ENCODE measurements at places on chromosomes 16 and 17.

GRCh38 chr16:35678-36305 is 17.6 kb downstream of the POLR3K start:
- H3K4me3 ChIP-seq: no peak overlapping the region
- H3K4me1 ChIP-seq: peaks cover 20% of the 10 kb centered on the region
- no peaks in the 10 kb centered on the region for H3K36me3 ChIP-seq
- DNase-seq: no peak

DNA sequence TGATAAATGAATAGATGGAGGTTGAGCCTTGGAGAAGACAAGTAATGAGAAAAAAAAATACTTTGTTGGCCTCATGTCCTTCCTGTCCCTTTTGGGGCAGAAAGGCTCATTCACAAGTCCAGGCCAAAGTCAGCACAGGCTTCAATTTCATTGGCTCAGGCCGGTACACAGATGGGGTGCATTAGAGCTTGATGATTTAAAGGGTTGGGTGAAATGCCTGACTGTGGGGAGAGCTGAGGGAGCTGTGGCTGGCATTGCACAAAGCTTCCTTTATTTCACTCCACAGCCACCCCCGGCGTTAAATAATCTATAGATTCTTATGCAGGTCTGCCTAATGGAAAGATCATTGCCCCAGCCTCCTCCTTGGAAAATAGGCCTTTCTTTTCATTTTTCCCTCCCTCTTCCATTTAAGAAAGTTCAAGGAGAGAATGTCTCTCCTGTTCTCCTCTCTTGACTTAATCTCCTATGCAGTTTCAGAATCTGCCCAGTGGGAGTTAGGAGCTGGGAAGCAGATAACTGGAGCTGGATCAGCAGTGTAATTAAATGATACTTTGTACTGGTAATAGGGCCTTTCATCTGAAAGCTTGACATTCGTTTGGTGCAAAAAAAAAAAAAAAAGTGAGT is 24.4 kb downstream of the YPEL2 start:
- H3K4me3 ChIP-seq: no peak overlapping the region
- no peaks in the 10 kb centered on the region for H3K27me3 ChIP-seq
- peaks cover 15% of the 10 kb centered on the region for H3K36me3 ChIP-seq
- no peak overlapping the region for H3K27ac ChIP-seq

GRCh38 chr16:58499615-58500351 is at the start of gene NDRG4:
TSS of gene NDRG4 (plus strand) at chr16:58500143. CDS start at chr16:58500249, 106 bp downstream.
- DNase-seq: no peak
- H3K4me3 ChIP-seq: peak within 1 kb of the TSS; percentile 69
- H3K27ac ChIP-seq: no peak within 1 kb of the TSS
- no peaks in the 10 kb centered on the region for H3K36me3 ChIP-seq

- no peak overlapping the region for H3K27ac ChIP-seq
- peaks cover 8% of the 10 kb centered on the region for H3K4me1 ChIP-seq
- no peaks in the 10 kb centered on the region for H3K36me3 ChIP-seq
Observed at GRCh38 chr17:79046916-79047280, 22.9 kb downstream of the C1QTNF1 start.

DNA sequence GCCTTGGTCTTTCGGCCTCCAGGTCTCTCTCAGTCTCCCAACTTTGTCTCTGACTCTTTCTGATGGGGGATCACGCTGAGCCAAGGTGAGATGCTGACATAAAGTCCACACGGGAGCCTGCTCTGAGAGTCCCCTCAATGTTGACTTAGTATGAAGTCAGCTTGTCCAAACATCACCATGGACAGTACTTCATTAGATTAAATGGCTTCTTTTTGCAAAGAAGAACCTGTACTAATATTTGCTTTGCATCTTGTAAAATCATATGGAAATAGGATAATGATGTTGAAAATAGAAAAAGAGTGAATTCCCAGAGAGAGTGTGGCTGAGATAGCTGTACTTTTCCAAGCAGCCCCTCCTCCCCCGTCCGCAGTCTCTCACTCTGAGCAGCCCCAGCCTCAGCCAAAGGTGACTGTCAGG is 56.7 kb upstream of the SIAH1 start:
- no peak overlapping the region for H3K4me3 ChIP-seq
- H3K4me1 ChIP-seq: no peaks in the 10 kb centered on the region
- no peak for DNase-seq
- no peak overlapping the region for H3K27ac ChIP-seq
- no peaks in the 10 kb centered on the region for H3K36me3 ChIP-seq
- H3K27me3 ChIP-seq: no peaks in the 10 kb centered on the region

GRCh38 chr16:30619202-30619601 is 9.0 kb upstream of the ZNF689 start:
- no peaks in the 10 kb centered on the region for H3K27me3 ChIP-seq
- no peak for DNase-seq
- H3K4me3 ChIP-seq: no peak overlapping the region
- no peaks in the 10 kb centered on the region for H3K4me1 ChIP-seq

DNA sequence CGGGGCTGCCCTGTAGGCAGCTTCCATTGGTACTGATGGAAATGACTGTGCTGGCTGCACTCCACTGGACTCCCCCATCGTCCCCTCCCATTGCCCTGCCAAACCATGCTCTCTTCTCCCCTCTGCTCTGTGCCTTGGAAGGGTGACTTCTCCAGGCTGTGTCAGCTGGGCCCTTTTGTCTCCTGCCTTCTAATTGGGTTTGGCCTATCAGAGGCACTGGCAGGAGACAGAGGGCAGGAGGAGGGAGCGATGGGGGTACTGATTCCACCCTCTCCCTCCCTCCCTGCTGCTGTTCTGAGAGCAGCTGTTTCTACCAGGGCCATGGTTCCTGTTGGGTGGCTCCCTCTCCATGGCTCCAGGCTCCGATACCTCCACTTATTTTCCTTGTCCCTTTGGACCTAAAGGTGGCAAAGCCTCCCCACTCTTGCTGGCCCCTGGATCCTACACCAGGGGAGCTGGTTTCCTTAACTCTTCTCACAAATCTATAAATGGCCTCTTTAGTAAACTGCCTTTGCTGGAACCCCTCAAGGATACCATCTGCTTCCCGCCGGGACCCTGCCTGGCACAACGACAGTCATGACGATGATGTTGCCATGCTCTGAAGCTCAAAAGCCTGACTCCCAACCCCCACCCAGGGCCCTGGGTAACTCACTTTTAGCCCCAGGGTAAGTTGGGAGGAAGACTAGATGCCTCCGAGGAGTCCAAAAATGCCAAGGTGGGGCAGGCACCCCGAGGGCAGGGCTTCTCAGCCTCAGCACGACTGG is 123.8 kb upstream of the RPL38 start:
- no peaks in the 10 kb centered on the region for H3K36me3 ChIP-seq
- DNase-seq: no peak
- peaks cover 5% of the 10 kb centered on the region for H3K27me3 ChIP-seq
- no peaks in the 10 kb centered on the region for H3K4me1 ChIP-seq

GRCh38 chr16:67651847-67652246 is 6.9 kb downstream of the CARMIL2 start:
- DNase-seq: no peak
- H3K4me1 ChIP-seq: peaks cover 13% of the 10 kb centered on the region
- peaks cover 84% of the 10 kb centered on the region for H3K36me3 ChIP-seq
- no peaks in the 10 kb centered on the region for H3K27me3 ChIP-seq

DNA sequence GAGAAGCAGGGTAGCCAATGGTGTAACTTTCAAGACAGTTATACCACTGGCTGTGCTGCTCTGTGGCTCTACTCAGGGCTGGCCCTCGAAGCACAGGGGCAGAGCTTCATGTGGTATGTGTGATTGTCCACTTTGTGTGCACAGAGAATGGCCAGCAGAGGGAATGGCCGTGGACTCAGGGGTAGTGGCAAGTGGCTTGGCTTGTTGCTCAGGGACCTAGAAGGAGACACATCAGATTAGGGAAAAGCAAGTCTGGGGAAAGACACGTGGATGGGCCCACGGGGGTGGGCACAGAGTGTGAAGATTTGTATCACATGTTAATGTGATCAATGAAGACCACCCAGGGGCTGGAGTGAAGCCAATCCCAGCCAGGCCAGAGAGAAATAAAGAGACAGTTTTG is 20.0 kb upstream of the XYLT2 start:
- no peak overlapping the region for H3K27ac ChIP-seq
- no peak for DNase-seq
- H3K4me3 ChIP-seq: no peak overlapping the region

- no peaks in the 10 kb centered on the region for H3K36me3 ChIP-seq
- peaks cover 22% of the 10 kb centered on the region for H3K4me1 ChIP-seq
- H3K27me3 ChIP-seq: no peaks in the 10 kb centered on the region
- peak overlapping the region; percentile 69 for H3K27ac ChIP-seq
- H3K4me3 ChIP-seq: peak overlapping the region; percentile 71
Observed at GRCh38 chr17:7922845-7923628, 6.6 kb downstream of the KCNAB3 start.

DNA sequence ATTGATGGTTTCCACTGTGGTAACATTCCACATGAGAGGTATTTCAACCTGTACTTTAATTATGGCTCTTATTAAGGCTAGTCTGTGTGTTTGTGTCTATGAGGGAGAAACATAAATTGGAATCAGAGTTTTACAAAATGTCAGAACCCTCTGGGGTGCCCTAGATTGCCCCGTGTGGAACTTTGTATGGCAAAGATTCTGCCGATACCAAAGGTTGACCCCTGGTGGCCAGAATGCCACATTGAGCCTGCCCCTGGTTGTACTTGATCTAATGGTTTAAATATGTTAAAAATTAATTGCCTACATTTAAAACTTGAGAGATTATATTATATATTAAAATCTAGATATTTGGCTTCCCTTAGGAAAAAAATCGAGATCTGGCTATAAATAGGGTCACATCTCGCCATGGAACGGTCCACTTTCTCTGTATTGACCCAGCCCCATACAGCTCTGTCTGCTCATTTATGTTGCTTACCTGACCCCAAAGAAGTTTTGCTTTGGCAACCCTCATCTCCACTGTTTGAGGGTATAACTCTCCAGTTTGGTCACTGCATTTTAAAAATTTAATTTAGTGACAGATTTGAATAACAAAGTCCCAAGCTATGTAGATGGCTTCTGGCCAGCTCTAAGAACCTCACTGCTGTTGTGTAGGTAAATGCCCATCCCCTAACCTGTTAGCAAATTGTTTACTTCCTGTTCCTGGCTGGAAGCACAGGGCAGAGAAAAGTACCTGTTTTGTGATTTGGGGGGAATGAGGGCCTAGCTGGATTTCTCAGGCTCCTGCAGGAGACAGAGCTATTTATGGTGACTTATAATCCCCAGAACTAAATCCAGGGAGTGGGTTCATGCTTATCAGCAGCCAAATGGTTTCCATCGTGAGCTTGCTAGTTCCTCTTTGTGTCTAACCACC is 95.0 kb downstream of the PLCG2 start:
- H3K36me3 ChIP-seq: no peaks in the 10 kb centered on the region
- H3K4me1 ChIP-seq: peaks cover 3% of the 10 kb centered on the region
- H3K4me3 ChIP-seq: no peak overlapping the region
- H3K27ac ChIP-seq: no peak overlapping the region
- H3K27me3 ChIP-seq: no peaks in the 10 kb centered on the region
- peak; percentile 19 for DNase-seq

DNA sequence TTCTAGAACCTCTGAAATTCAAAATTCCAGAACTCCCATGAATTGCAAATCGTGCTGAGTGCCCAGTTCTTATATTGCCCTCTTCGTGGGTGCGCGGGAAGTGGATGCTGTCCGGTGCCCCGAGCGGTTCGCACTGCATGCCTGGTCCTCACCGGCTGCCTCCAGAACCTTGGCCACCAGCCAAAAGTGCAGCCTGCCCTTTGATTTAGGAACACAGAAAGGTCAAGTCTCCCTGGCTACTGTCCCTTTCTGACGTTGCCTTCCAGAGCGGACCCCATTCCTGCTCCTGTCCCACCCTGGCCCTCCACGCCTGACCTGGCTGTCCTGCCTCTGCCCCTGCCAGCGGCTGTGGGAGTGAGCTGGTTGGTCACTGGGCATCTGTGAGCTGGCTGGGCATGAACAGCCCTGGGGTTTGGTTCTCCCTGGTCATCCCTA is 9.7 kb downstream of the NEUROD2 start:
- H3K27me3 ChIP-seq: peaks cover 90% of the 10 kb centered on the region
- H3K4me3 ChIP-seq: no peak overlapping the region
- peaks cover 39% of the 10 kb centered on the region for H3K4me1 ChIP-seq
- no peak for DNase-seq

- H3K36me3 ChIP-seq: peaks cover 87% of the 10 kb centered on the region
- H3K4me1 ChIP-seq: no peaks in the 10 kb centered on the region
- no peak overlapping the region for H3K27ac ChIP-seq
- DNase-seq: no peak
Observed at GRCh38 chr17:41885733-41886132, 20.5 kb upstream of the KLHL11 start.

DNA sequence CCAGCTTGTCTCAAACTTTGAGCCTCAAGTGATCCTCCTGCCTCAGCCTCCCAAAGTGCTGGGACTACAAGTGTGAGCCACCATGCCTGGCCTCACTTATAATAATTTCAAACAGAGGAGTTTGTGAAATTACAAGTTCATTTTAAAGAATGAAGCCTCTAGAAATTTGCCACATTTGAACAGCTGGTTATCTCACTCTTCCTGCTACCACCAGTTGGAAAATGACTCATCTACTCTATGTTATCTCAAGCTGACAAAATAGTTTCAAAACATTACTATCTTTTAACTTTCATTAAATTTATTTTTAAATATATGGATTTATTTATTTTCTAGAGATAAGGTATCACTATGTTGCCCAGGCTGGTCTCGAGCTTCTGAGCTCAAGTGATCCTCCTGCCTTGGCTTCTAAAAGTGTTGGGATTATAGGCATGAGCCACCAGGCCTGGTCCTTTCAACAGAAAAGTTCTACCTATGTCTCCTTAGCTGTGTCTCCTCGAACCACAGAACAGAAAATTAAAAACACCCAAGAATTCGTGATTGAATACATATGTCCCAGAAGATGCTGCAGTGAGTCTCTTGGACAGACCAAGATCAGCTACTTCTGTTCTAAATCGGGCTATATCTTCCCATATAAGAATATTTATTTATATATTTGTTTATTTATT is 47.6 kb downstream of the MYH13 start:
- no peak overlapping the region for H3K27ac ChIP-seq
- peaks cover 3% of the 10 kb centered on the region for H3K4me1 ChIP-seq
- H3K4me3 ChIP-seq: no peak overlapping the region
- no peaks in the 10 kb centered on the region for H3K36me3 ChIP-seq
- DNase-seq: no peak
- no peaks in the 10 kb centered on the region for H3K27me3 ChIP-seq

- no peaks in the 10 kb centered on the region for H3K4me1 ChIP-seq
- peaks cover 3% of the 10 kb centered on the region for H3K27me3 ChIP-seq
- H3K27ac ChIP-seq: no peak overlapping the region
- DNase-seq: no peak
Observed at GRCh38 chr17:16814439-16814838, 124.4 kb downstream of the CCDC144A start.

GRCh38 chr16:69555437-69555836 is 10.3 kb upstream of the NFAT5 start:
- no peaks in the 10 kb centered on the region for H3K36me3 ChIP-seq
- H3K27ac ChIP-seq: no peak overlapping the region
- H3K4me3 ChIP-seq: no peak overlapping the region
- peaks cover 10% of the 10 kb centered on the region for H3K4me1 ChIP-seq

- no peaks in the 10 kb centered on the region for H3K36me3 ChIP-seq
- H3K27ac ChIP-seq: no peak overlapping the region
- no peak overlapping the region for H3K4me3 ChIP-seq
- H3K4me1 ChIP-seq: peaks cover 5% of the 10 kb centered on the region
- peak; percentile 46 for DNase-seq
Observed at GRCh38 chr17:58587713-58588117, 73.3 kb upstream of the MTMR4 start.

Data from CD4-positive, alpha-beta T cell (primary cell).